ENCODE measurements at places on chromosomes 7 and 10. TPM values are rescaled to one million over a fixed set of nuclear protein-coding genes. Genes with fewer than 3 reads are reported as not detected.

DNA sequence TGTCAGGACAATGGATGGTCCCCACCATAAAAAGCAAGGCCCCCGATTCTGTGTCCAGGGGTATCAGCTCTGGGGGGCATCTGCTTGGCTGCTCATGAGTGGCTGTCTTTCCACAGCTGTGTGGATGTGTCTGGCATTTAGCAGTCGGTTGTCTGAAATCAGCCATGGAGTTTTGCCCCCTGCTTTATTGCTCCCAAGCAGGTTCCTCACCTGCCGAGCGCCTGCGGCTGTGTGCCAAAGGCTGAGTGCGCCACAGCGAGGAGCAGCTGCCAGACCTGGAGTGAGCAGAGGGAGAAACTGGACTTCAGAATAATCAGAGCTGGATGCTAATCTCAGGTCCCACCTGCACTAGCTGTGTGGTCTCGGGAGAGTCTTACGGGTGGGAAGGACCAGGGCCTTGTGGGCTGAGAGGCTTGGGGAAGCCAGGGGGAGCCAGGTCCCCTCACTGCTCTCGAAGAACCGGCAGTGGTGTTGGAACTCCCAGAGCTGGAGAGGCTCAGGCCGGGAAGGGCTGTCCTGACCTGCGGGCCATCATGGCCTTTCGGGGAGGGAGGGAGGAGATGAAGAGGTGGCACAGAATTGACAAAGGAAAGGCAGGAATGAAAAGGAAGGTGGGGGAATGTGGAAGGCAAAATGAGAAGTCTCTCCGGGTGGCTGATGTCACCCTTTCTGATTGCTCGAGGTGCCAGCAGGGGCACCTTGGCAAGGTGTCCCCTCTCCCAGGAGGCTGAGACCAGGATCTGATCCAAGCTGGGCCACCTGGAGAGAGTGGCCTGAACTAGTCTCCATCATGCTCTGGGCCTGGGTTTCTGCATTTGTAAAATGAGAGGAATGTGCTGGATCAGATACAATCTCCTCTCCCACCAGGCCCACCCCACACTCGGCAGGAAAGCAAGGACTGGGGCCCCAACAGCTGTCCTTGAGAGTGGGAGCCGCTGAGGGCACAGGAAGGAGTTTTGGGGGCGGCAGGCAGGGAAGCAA is 30.2 kb upstream of the LEP start:
- H3K4me3 ChIP-seq = no peak overlapping the region
- H3K27ac ChIP-seq = no peak overlapping the region
- DNase-seq = no peak
- H3K27me3 ChIP-seq = peaks cover 25% of the 10 kb centered on the region
- H3K4me1 ChIP-seq = no peaks in the 10 kb centered on the region

DNA sequence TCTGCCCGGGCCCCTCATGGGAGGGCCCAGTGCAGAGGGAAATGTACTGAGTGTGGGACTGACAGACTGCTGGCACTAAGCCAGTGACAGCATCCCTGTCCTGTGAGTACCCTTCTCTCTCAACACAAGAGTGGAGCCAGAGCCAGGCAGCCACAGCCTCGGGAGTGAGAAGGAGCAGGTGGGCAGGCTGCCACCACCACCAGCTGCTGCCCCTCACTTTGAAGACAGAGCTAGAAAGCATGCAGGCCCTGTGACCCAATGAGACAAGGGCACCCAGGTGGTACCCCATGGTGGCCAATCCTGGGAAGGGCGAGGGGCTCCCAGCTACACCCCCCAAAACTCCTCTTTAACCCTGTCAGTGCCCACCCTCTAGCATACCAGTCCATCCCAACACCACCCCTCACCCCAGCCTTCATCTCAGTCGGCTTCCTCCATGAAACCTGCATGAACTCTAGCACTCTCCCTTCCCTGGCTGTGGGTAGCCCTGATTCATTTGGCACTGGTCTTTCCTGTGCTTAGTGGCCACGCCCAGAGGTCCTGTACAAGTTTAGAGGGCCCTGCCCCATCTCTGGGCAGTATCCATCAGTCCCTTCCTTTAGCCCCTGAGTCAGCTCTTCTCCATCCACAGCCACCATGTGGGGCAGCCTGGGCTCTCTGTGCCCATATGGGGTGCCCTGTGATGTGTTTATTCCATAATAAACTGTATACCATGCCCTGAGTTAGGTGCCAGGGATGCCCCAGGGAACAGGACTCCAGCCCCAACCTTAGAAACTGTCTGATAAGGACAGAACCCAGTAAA is 207.0 kb upstream of the ZMIZ1 start:
- no peak overlapping the region for H3K27ac ChIP-seq
- no peaks in the 10 kb centered on the region for H3K27me3 ChIP-seq
- H3K4me1 ChIP-seq = peaks cover 7% of the 10 kb centered on the region
- H3K36me3 ChIP-seq = no peaks in the 10 kb centered on the region
- no peak overlapping the region for H3K4me3 ChIP-seq

Gene FGFBP3
- 0.23 TPM for total RNA-seq

Gene DMTF1
- 217 TPM for total RNA-seq

Gene LEP
- total RNA-seq = 7.6 TPM

Data from suprapubic skin (tissue), 4 donors.